ENCODE measurements at places on chromosomes 2 and 18.

GRCh38 chr18:9792565-9793245, 84.6 kb downstream of the RAB31 start:
- DNase-seq: no peak

DNA sequence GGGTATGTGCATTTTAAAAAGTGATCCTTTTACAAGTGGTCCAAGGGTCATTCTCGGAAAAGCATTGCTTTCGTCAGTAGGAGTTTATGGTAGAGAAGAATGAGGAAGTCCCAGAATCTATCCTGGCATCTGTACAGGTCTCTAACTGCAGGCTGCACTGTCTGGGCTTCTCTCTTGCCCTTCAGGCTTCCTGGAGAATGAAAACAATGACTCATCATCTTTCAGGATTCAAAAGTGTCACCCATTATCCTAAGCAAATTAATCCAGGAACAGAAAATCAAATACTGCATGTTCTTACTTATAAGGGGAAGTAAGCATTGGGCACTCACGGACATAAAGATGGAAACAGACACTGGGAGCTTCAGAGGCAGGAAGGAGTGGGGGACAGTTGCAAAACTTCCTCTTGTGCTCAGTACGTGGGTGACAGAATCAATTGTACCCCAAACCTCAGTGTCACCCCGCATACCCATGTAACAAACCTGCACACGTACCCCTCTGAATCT, 60.2 kb upstream of the TXNDC2 start:
- peak; percentile 87 for DNase-seq

GRCh38 chr2:65436824-65437221, 4.4 kb upstream of the SPRED2 start:
- no peak for DNase-seq

- DNase-seq: peak; percentile 43
Observed at GRCh38 chr2:9139491-9140443, 66.8 kb upstream of the ASAP2 start.

All from HFFc6 (cell line).